Nucleus accumbens (tissue), 56 donors: ENCODE measurements at places on chromosomes 7 and 10.

- DNase-seq, result no peak
Observed at GRCh38 chr7:124076841-124077240, 44.0 kb upstream of the TMEM229A start.

GRCh38 chr10:70510904-70511303 lies 32.3 kb downstream of the PALD1 start:
- DNase-seq, result no peak

GRCh38 chr10:89615824-89616223 lies 29.2 kb downstream of the PANK1 start:
- DNase-seq, result no peak

GRCh38 chr10:6721964-6722615 lies 142.0 kb upstream of the PRKCQ start:
- DNase-seq, result no peak

GRCh38 chr10:62352356-62352970 lies 21.7 kb upstream of the ZNF365 start:
- DNase-seq, result no peak

DNA sequence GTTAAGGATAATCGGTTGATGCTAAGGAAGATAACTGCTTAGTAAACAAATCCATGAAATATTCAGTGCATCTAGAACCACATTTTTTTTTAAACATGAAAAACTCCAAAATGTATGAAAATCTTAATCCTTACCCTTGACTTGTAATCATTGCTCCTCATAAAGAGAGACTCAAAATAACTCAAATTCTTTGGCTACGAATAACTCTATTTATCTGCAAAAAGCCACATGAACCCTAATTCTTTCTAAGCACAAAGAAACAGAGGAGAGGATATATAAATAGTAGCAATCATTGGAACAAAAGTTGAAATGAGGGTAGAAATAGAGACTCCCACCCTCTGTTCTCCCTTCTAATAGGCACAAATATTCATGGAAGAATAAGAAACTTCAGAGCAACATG lies 40.2 kb downstream of the ANK3 start:
- DNase-seq, result no peak

DNA sequence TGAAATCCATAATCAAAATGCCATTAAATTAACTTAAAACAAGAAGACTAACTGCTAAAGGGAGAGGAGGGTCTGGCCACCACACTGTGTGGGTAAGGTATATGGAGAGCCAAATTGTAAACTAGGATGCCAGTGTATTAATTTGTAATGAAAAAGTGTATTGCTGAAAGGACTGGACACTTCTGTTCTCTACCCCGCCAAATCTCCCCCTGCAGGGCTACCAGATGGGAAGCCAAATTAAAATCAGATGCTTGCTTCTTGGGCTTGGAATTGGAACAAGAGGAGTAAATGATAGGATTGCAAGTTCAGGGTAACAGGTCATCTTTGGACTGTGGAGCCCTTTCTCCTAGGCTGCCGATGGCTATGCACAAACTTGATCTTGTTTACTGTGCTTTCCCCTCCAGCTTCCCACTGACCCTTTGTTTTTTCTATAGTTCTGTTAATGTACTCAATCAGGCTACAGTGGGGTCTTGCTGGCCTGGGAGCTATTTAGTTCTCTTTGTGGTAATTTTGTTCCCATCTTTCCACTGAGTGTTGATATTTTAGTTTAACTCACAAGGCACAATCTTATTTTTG lies 932.1 kb upstream of the C7orf33 start:
- no peak for DNase-seq

- DNase-seq, result no peak
Observed at GRCh38 chr7:130254555-130254954, 12.1 kb upstream of the CPA2 start.

GRCh38 chr7:24932815-24933214 lies 47.2 kb downstream of the OSBPL3 start:
- no peak for DNase-seq

- no peak for DNase-seq
Observed at GRCh38 chr7:115637128-115637527, 393.4 kb downstream of the TFEC start.

- DNase-seq, result peak; percentile 55
Observed at GRCh38 chr7:141225916-141226618, 152.2 kb downstream of the TMEM178B start.

- DNase-seq, result peak; percentile 7
Observed at GRCh38 chr10:111221682-111222480, 145.1 kb downstream of the ADRA2A start.

GRCh38 chr7:128188396-128189230 lies 52.5 kb upstream of the LEP start:
- no peak for DNase-seq

DNA sequence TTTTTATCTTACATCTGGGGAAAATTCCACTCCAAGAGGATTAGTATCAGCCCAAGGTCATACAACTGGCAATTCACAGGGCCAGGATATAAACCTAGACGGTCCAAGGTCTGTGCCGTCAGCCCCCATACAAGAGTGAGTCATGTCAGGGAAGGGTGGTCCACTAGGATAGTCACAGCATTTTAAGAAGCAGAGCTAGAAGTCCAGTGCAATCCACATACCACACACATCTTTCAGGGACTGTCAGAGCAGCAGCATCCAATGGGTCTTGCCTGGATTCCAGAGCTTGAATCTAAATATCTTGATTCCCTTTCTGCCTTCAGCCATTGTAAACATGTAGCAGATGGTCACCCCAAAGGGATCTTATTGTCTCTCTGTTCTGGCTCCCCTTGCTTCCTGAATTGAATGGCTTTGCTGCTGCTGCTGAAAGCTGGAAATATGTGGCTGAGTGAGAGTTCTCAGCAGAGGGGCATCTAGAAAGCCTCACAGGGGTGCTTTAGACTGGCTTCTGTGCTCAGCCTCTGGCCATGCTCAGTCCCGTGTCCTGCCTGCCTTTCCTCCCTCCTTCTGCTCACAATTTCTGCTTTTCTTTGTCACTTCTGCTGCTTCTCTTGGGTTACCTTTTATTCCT lies 9.9 kb upstream of the OR6V1 start:
- DNase-seq, result no peak

GRCh38 chr7:46539892-46540483 lies 618.9 kb upstream of the IGFBP3 start:
- DNase-seq, result no peak

DNA sequence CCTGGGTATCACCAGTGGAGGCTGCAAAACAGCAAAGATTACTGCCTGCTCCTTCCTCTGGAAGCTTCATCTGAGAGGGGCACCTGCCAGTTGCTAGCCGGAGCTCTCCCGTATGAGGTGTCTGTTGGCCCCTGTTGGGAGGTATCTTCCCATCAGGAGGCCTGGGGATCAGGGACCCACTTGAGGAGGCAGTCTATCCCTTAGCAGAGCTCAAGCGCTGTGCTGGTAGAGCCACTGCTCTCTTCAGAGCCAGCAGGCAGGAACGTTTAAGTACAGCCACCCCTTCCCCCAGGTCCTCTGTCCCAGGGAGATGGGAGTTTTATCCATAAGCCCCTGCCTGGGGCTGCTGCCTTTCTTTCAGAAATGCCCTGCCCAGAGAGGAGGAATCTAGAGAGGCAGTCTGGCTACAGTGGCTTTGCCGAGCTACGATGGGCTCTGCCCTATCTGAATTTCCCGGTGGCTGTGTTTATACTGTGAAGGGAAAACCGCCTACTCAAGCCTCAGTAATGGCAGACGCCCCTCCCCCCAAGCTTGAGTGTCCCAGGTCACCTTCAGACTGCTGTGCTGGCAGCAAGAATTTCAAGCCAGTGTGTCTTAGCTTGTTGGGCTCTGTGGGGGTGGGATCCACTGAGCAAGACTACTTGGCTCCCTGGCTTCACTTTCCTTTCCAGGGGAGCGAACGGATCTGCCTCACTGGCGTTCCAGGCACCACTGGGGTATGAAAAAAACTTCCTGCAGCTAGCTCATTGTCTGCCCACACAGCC lies 19.6 kb downstream of the SEMA3E start:
- DNase-seq, result no peak

- DNase-seq, result peak; percentile 29
Observed at GRCh38 chr7:18495412-18496340, at the start of gene HDAC9. TSS of gene HDAC9 (plus strand) at chr7:18495749. CDS start at chr7:18496303, 554 bp downstream.

GRCh38 chr10:12432402-12433189 lies 83.2 kb downstream of the CAMK1D start:
- no peak for DNase-seq

- DNase-seq, result no peak
Observed at GRCh38 chr10:67770537-67770936, 67.5 kb downstream of the DNAJC12 start.

DNA sequence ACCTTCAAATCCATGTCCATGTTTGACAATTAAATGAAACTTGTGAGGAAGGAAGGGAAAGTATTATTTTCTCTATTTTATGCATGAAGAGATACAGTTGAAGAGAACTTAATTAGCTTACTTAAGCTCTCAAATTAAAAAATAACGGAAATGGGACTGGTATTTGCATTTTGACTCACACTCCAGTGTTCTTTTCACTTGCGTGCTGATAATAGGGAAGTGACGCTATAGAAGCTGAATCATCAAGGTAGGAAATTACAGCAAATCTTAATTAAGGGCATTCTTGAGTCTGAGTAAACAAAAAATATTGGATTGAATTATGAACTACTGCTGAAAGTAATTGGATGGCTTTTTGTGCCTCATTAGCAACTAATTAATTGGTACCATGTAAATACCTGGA lies 44.0 kb upstream of the NPVF start:
- no peak for DNase-seq

DNA sequence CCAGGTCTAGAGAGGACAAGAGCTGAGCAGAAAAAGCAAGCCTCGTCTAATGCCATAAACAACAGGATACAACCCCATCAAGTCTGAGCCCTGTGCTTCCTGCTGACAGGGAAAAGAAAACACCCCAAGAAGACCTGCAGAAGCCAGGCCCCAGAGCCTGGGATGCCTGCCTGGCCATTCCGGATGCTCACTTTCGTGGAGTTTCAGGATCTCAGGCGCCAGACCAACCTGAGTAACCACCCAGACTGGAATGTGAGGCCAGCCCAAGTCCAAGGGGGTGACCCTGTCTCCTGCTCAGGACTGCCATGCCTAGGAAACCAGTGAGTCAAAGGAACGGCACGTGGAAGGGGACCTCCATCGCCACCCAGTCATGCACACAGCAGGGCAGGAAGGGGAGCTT lies 74.3 kb downstream of the PLXNA4 start:
- no peak for DNase-seq

GRCh38 chr10:28291881-28292297 lies 11.0 kb downstream of the MPP7 start:
- no peak for DNase-seq

DNA sequence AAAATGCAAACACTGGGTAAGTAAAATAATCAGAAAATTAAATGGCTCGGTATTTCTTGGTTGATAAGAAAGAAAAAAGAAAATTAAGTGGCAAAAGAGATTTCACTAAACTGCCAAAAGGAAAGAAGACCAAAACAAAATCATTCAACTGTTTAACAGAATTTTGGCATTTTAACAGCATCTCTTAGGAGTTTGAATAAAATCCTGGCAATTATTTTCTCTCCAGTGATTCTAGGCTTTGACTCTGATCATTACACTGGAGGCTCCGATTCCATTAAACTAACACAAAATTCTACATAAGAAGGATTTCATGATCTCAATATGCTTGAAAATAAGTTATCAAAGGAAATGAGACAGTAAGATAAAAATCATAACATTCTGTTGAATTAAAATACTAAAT lies 62.3 kb downstream of the ARHGAP21 start:
- no peak for DNase-seq

DNA sequence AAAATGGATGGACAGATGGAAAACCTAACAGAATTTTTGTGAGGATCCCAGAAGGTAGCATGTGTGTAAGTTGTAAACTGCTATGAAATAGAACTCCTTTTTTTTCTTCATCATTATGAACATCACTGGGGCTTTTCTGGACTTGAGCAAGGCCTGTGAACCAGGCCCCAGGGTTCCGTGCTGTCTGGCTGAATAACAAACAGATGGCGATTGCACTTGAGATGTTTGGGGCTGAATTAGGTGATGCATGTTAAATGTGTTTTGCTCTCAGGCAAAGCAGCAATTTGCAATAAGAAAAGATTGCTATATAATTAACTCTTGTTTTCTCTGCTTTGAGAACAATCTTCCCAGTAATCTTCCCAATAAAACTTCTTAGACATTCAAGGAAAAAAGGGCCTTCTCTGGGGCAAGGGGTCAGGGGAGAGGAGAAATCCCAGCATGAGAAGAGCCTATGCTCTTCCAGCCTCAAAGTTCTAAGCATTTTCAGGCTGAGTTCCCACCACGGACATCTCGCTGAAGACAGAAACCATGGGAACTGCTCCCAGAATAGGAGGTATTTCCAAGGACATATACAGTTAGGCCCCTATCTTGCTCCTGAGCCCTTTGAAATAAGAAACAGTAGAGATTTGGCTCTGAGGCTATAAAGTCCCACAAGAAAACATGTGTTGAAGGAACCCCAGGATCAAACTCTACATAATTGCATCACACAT lies 98.7 kb downstream of the ITIH5 start:
- no peak for DNase-seq

DNA sequence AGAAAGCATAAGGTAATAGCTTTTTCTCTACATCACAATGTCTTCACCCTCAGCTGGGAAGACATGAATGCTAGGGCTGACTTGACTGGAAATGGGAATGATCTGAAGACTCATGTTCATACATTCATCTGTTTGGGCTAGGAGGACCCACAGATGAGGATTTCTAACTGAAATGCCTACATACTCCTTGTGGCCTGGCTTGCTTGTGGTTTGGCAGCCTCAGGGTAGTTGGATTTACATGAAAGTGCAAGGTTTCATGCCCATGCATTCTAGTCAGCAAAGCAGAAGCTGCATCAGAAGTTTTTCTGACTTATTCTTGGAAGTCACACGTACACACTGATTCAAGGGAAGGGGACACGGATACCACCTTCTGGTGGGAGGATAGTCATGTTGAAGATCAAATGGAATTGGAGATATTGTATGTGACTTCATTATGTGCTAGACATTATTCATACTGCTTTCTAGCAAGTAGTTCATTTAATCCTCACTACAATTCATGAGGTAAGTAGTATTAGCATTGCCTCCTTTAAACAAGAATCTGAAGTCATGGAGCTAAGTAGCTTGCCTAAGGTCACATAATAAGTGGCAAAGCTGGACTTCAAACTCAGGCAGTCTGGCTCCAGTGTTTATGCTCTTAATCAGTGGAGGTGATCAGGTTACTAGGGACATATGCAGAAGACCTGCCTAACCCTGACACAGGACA lies 957.0 kb downstream of the LRMDA start:
- no peak for DNase-seq

DNA sequence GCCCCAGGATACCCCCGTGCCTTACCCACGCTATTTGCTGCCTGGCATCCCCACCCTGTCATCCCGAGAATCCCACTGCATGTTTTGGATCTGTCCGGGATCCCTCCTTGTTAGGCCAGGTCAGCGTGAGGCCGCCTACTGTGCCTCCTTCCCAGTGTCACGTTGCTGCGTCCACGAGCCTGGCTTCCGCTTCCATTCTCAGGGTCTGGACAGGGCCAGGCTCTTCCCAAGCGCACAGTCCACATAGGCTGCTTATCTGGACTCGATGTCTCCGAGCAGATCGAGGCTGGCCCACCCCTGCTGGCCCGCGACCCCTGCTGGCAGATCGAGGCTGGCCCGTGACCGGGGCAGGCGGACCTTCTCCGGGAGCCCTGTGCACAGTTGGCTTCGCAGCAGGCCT lies 27.1 kb downstream of the FOXK1 start:
- no peak for DNase-seq

- DNase-seq, result no peak
Observed at GRCh38 chr10:22333167-22333974, 11.9 kb upstream of the SPAG6 start.
